ENCODE measurements at places on chromosomes 1 and 21.

GRCh38 chr1:45583264-45583665, 576 bp upstream of the NASP start:
- DNase-seq, result peak; percentile 98

GRCh38 chr1:163298365-163298764, 23.4 kb upstream of the NUF2 start:
- DNase-seq, result no peak

- no peak for DNase-seq
Observed at GRCh38 chr1:215018555-215018954, 64.0 kb upstream of the KCNK2 start.

DNA sequence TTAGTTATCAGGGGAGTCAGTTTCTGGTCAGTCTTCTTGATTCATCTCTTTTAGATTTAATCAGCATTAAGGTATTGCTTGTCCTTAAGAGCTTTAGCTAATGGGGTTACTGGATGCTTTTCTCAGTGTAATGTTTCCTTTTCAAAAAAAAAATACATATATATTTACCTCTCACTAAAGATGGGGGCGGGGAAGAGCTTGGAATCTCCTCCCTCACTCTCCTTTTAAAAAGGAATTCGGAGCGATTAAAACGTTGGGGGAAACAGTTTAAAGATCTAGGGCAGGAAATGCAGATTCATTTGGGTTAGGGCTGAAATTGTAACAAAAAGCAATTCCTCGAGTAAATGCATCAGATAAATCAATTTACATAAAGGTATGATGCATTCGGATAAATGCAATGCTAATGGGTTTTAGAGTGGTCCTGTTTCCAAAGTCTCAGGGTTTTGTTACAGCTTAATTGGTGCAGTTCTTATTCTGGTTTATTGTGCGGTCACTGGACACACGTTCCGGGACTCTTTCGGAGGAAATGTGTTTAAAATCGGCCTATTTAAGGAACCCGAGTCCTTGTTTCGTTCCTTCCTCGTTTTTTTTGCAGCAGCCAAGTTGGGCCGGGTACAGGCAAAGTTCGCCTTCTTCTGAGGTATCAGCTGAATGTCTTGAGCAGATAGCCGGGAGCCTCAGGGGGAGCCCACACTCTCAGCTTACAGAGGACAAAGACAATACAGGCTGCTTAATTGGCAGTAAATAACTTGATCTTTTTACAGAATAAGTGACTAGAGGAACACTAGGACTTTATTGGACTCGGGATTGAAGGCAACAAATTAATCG, 1.6 kb downstream of the LMO4 start:
- peak; percentile 59 for DNase-seq

GRCh38 chr1:168654198-168654915, 74.6 kb downstream of the DPT start:
- DNase-seq, result no peak

DNA sequence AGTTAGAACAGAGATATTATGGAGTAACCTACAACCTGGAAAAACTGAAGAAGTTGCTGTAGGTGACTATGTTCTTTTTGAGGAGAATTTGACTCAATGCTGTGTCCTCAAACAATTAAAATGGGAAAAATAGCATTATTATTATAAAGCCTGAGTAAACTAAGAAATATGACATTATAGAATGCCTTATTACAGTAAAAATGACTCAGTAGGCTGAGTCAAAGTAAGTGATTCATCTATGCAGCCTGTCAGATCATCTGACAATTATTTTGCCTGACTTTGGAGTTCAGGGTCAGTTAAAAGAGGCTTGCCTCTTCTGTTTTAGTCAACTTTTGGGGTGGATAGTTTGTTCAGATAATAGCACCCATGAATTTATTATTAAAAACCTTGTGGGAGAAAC, 150.8 kb upstream of the PTGFR start:
- DNase-seq, result peak; percentile 86

DNA sequence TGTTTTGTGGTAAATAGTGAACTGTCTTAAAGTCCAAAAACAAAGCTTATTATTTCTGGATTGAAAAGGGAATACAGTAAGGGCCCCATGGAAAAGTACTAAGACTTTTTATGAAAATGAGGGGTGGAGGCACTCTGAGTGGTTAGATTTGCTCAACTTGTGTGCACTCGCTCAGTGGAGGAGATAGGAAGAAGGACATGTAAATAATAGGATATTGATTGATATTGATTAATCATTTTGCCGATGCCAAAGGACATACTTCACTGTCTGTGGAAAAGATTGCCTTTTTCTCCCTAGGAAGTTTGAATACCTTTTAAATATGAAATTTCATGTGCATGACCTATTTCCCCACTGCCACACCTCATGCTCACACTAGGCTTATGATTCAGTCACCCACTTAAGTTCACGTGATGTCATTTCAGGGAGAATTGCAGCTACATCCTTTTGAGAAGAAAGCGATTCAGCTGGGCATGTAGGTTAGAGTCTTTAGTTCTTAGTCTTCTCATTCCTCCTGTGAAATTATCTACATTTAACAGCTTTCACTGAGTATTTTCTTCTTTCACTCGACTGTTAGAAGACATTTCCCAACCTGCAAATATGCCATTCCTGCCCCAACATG, 5.0 kb downstream of the MTR start:
- peak; percentile 7 for DNase-seq

GRCh38 chr1:46364612-46365011, 24.0 kb downstream of the NSUN4 start:
- DNase-seq, result no peak

DNA sequence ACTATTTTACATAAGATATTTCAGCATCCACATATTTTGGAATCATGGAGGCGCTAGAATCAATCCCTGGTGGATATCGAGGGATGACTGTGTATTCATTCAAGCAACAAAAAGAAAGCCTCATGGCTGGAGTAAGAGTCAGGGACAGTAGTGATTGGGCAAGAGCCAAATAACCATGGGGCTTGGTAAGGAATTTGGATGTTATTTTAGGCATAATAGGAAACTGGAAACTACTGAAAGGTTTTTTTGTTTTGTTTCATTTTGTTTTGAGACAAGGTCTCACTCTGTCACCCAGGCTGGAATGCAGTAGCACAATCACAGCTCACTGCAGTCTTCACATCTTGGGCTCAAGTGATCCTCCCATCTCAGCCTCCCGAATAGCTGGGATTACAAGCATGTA, 33.8 kb upstream of the EYA3 start:
- no peak for DNase-seq

- no peak for DNase-seq
Observed at GRCh38 chr1:87853576-87854351, 525.1 kb downstream of the LMO4 start.

DNA sequence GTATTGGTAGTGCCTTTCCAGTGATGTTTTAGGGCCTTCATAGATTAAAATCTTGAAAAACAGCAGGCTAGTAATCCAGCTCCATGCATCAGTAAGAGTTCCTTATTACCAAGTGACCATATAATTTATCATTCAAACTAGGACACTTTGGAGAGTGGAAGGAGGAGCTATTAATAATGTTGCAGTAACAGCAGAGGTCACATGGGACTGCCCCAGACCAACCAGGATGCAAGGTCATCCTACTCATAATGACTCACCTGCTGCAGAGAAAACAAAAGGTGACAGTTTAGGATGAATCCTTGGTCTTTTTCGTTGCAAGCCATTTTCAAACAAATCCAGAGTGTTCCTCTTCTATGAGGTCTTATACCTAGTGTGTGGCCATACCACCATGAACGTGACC, 187.4 kb downstream of the NUF2 start:
- peak; percentile 64 for DNase-seq

DNA sequence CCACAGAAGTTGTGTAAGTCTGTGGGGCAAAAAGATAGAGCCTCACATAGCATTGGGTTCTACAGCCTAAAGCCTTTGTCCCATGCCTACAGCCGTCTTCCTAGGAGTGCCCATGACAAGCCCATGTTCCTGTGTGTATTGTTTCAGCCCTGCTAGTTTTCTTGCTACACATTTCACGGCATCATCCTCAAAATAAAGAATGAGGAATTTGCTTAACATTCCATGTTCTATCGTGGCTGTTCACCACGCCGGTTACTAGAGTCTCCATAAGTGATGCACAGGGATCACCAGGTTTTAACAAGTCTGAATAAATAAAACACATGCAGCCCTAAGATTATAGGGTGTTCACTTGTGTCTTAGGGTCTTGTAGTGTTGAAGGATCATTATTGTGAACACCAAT, 87.4 kb upstream of the NGF start:
- DNase-seq, result no peak

GRCh38 chr1:201783572-201783971, 45.4 kb upstream of the IPO9 start:
- DNase-seq, result no peak

- DNase-seq, result no peak
Observed at GRCh38 chr1:207342332-207342731, 20.9 kb downstream of the CD55 start.

- DNase-seq, result no peak
Observed at GRCh38 chr1:96995351-96995750, 273.8 kb downstream of the PTBP2 start.

- DNase-seq, result peak; percentile 25
Observed at GRCh38 chr1:55212349-55213150, 2.6 kb downstream of the USP24 start.

DNA sequence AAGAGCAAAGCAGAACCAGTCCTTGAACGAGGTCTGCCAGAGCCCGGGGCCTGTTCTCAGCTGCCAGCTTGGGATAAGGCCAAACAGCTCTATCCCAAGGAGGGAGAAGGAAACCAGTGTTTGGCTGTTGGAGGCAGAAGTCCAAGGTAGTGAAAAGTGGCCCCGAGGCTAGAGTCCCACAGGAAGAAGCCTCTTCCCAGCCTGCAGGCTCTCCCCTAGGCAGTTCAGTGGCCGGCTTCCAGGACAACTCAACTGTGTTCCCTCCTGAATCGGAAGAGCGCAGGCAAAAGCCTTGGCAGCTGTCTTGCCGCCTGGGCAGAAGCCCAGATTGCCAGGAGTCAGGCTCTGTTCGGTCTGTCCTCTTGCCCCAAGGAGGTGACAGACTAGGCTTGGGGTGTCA, 19.3 kb downstream of the QSOX1 start:
- no peak for DNase-seq

GRCh38 chr1:154881820-154882535, 11.9 kb upstream of the KCNN3 start:
- no peak for DNase-seq

DNA sequence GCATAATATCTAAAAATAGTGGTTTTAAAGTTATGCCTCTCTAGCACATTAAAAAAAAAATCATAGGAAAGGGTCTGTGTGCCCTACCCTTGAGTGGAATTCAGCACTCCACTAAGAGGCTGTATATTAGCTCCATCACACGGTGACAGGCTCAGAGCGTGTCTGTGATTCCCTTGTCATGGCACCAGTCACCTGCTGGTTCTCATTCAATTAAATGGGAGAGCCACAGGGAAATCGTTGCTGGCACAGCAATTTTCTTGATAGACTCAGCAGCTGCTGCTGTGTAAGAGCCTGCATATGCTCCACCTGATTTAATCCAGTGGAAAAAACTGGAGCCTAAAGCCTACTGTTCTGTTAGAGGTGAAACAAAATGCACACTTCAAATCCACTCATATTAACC, 9.5 kb downstream of the ATP6V1G3 start:
- DNase-seq, result no peak
